ENCODE measurements at places on chromosomes 1 and 21. TPM values are rescaled to one million over a fixed set of nuclear protein-coding genes. Genes with fewer than 3 reads are reported as not detected.

The CLCA2 gene
- total RNA-seq, result 8.8 TPM

The PTAFR gene
- 0.65 TPM for total RNA-seq

The VHLL gene
- total RNA-seq, result not detected

DNA sequence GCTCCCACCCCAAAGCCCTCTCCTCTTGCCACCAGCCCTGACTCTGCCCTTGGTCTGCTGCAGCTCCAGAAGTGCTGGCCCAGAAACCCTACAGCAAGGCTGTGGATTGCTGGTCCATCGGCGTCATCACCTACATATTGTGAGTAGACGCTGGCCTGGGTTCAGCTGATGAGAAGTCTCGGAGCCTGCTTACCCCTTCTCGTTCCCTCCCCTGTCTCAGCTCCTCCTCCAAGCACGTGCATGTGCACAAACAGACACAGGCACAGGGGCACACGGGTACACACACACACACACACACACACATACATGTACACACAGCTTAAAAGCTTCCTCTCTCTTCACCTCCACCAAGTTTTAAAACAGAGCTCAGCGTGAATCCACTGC is 24.3 kb downstream of the CAMK1G start:
- DNase-seq, result no peak

GRCh38 chr1:158819461-158820443 is 11.4 kb upstream of the MNDA start:
- no peak for DNase-seq

- DNase-seq, result no peak
Measured at GRCh38 chr1:245657371-245657770, 502.6 kb downstream of the KIF26B start.

DNA sequence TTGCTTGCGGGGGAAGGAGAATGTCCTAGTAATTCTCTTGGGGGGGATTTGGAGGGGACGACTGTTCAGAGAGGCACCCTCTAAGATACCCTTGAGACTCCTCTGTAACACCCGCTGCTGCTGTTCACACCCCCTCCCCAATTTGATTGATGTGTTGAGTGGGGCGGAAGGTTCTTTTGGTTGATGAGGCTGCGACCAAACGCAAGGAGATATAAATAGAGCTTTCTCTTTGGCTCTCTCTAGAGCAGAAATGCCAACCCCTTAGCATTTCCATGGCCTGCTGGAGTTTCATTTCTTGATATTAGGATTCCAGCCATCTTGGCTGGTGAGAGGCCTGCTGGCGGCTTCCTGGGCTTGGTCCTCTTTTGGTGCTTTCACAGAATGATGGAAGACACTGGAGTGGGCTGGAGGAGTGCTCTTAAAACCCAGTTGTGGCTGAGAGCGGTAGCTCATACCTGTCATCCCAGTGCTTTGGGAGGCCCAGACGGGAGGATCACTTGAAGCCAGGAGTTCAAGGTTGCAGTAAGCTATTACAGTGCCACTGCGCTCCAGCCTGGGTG is 2.0 kb downstream of the PIK3CD start:
- no peak for DNase-seq

GRCh38 chr1:938088-938683 is 14.5 kb downstream of the SAMD11 start:
- DNase-seq, result peak; percentile 25

DNA sequence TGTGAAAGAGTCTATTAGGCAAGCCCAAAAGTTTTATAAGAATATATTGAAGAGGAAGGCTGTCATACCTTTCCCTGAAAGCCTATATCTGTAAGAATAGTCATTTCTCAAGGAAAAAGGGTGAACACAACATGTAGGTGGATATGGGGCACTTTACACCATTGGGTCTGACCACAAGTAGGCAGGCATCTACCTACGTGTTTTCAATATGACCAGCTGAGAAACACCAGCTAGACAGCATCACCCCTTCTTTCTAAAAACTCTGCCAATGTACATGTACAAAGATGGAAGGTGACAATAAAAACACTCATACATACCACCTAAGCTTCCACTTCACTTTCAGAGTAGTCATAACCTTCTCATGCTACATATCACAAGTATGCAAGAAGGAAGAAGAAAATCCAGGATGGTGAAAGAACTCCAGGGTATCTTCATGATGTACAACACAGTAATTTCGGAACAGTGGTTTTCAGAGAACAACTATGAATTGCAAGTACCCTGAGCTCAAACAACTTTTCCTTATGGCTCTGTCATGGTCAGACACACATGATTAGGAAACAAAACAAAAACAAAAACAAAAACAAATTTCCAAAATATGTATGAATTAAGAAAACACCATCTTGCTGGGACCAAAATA is 98.5 kb upstream of the ADGRL2 start:
- no peak for DNase-seq

DNA sequence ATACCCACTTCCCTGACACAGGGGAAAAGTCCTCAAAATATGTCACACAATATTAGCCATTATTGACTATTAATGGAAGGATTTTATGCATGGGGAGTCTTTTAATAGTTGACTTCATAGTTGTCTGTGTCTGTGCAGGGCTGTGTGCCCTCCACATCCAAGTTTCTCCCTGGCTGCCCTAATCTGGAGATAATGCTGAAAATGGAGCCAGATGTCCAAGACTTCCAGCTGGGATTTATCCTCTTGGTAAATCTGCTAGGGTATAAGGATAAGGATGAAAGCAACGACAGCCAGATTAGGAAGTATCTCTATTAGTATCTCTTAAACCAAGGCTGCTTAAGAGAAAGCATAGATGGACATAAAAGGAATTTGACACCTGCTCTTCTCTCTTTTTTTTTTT is 42.1 kb downstream of the CDK18 start:
- no peak for DNase-seq

All from fibroblast of the aortic adventitia (primary cell).